Stimulated activated CD4-positive, alpha-beta T cell treated with anti-CD3 and anti-CD28 coated beads, Interleukin-1b, Interleukin-23, amount 100 ng/mL, for 1 hour (primary cell): ENCODE measurements at places on chromosomes 1 and 21.

GRCh38 chr21:38958940-38959691 is 153.4 kb downstream of the ETS2 start:
- no peak for DNase-seq

DNA sequence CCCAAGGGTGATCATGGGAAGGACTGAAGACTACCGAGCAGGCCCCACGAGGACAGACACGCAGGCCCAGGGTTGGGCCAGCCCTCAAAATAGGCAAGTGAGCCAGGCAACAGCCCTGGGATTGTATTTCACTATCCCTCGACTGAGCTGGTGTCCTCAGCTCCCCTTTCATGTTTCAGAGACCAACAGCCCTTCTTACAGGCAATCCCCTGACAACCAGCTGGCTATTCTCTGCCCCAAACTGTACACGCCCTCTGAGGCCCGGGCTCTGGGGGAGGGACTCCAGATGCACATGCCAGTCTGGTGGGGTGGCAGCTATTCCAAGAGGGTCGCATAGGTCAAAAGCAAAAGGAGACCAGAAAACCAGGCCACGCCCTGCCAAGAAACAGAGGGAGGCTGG is 243.0 kb downstream of the TOMM20 start:
- no peak for DNase-seq

DNA sequence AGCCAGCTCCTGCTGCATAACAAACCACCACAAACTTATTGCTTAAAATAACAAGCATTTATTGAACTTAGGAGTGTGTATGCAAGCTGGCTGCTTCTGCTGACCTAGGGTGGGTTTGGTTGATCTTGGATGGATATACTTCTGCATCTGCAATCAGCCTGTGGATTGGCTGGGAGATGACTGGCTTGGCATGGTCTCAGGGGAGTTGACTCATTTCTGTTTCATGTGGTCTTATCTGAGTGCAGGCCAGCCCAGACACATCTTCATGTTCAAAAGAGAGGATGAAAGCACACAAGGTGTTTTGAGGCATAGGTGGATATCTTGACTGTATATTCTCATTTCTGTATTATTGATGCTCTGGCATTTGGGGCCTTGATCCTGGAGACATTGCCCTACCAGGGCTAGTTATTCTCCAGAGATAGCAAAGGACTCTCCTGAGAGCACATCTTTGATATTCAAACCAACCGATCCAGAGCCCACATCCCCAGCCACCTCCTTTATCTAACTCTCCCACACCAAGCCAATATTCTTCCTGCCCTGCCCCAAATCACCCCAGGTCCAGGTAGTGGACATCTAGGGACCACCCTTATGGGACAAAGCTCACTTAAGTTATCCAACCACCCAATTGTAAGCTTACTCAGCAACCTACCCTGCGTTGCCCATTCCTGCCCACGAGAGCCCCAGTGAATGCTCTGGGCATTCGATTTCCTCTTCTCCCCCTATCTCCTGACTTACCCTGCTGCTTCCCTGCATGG is 350.8 kb downstream of the PTPRU start:
- no peak for DNase-seq

DNA sequence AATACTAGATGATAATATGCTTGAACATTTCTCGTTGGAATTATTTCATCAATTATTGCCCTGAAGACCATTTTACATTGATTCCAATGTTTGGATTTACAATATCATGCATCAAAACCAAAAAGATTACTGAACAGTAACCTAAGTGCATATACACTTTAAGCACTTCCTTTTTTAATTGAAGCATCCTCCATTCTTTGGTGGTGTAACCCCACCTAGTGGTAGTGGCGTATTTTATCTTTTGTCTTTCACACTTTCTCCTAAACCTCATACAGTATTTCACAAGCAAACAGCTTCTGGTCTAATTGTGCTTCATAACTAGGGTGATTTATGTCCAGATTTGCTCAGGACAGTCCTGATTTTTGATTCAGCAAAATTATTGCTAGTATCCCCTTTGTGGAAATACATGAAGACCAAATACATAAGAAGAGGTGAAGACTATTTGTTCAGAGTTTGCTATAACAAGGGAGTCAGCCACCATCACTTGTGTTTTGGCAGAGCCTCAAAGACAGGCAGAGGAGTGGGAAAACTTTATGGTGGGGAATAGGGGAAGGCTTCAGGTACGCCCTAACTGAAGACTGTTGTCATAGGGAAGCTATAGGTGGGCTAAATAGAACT is 3.4 kb upstream of the NVL start:
- DNase-seq = no peak

GRCh38 chr1:35929730-35930592 is 944 bp upstream of the AGO3 start:
- DNase-seq = no peak

DNA sequence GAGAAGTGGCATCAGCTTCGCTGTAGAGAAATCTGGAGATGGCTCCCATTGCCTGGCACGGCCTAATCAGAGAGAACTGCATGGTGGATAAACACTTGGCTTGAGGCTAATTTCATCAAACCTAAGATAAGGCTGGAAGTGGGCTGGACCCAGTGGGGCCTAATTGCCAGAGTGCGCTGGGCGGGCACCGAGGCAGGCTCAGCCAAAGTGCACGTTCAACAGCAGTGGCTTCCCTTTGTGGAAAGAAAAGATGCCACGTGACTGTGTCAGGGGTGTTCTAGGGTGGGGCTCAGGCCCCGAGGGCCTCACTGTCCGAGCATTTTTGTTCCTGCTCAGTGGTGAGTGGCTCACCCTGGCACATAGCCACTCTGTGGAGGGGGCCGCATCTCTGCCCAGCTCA is 5.8 kb downstream of the PLCH2 start:
- DNase-seq = no peak

DNA sequence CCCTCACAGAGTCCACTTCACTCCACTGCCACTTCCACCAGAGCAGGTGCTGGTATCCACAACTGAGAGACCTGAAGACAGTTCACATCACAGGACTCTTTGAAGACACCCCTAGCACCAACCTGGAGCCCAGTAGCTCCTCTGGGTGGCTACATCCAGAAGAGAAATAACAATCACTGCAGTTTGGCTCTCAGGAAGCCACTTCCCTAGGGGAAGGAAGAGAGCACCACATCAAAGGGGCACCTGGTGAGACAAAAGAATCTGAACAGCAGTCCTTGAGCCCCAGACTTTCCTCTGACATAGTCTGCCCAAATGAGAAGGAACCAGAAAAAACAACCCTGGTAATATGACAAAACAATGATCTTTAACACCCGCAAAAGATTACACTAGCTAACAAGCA is 113.2 kb downstream of the TENT5C start:
- no peak for DNase-seq

DNA sequence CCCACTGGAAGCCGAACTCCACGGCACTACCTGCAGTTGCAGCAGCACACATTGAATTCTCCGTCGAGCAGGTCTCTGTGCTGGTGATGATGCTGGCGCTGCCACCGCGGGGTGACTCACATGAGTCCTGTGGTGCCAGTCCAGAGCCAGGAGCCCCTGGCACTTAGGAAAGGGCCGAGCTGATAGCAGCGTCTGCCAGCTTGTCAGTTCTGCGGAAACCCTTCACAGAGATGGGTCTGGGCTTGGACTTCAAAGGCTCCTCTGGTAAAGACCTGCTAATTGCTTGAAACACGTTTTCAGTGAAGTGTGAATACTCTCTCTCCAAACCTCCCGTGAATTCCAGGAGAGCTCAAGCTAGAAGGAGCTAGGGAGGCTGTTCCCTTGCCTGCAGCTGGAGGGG is 92.2 kb downstream of the GRIK3 start:
- no peak for DNase-seq
